ENCODE measurements at places on chromosomes 3 and 15. TPM values are rescaled to one million over a fixed set of nuclear protein-coding genes. Genes with fewer than 3 reads are reported as not detected.

- no peak for DNase-seq
Observed at GRCh38 chr3:12983319-12983718, 89.9 kb downstream of the IQSEC1 start.

GRCh38 chr15:66839506-66840112 lies 137.6 kb downstream of the SMAD6 start:
- DNase-seq, result no peak

Gene CEP63
- 24.9 TPM for total RNA-seq

- DNase-seq, result no peak
Observed at GRCh38 chr3:26015752-26016151, 225.9 kb downstream of the OXSM start.

- peak; percentile 49 for DNase-seq
Observed at GRCh38 chr3:143951351-143951971, 20.2 kb upstream of the DIPK2A start.

GRCh38 chr3:29978036-29978435 lies 628.4 kb upstream of the TGFBR2 start:
- no peak for DNase-seq

GRCh38 chr3:71361334-71361890 lies 222.1 kb downstream of the FOXP1 start:
- no peak for DNase-seq

DNA sequence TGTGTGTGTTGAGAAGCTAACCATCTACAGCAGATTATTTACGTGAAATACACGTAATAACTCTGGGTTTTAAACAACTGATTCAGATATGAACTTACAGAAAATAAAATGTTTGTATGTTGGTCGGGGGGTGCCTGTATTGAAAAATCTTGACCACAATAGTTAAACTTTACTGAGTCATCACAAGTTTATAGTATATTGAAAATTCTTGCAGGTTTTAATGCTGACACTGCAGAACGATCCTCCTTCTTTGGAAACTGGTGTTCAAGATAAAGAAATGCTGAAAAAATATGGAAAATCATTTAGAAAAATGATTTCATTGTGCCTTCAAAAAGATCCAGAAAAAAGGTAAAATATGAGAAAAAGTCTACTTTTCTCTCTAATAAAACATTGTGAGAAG lies 41.3 kb upstream of the SLC22A13 start:
- DNase-seq, result no peak

Gene RNU5B-1
- not detected for total RNA-seq

DNA sequence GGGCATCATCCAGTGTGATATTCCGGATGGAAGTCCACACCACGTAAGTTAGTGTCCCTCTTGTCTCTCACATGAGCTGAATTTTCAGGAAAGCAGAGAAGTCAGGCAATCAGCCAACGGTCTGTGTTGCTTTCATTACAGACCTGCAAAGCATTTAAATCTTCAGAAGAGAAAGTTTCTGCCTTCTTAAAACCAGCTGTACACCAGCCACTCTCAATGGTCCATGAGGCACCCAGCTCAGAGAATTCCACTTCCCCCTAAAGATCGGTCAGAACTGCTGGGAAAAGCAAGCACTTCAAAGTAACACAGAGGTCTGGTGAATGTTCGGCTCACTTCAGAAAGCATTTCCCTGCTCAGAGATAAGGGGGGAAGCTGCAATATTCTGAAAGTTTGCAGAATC lies 903.7 kb downstream of the EPHA3 start:
- DNase-seq, result no peak

Gene KIF15
- total RNA-seq, result 21.6 TPM

Gene DNAH12
- 0.20 TPM for total RNA-seq

GRCh38 chr3:56799251-56799882 lies 2.4 kb downstream of the ARHGEF3 start:
- DNase-seq, result peak; percentile 77

Gene HYKK
- 2.7 TPM for total RNA-seq

DNA sequence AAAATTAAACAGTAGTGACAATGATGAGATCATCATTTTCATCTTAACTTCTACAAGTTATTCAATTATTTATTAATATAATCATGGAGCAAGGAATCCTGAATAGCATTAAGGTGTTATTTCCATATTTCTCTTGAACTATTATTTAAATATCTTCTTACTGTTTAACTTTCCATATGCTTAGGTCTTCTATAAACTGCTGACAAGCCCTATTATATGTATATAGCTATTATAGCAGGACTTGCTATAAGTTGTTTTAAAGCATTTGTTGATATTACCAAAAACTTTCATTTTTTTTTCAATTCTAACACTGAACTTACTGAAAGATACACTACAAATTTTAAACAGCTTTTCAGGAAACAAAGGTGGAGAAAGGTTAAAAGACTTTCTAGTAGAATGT lies 76.7 kb downstream of the PLD1 start:
- no peak for DNase-seq

DNA sequence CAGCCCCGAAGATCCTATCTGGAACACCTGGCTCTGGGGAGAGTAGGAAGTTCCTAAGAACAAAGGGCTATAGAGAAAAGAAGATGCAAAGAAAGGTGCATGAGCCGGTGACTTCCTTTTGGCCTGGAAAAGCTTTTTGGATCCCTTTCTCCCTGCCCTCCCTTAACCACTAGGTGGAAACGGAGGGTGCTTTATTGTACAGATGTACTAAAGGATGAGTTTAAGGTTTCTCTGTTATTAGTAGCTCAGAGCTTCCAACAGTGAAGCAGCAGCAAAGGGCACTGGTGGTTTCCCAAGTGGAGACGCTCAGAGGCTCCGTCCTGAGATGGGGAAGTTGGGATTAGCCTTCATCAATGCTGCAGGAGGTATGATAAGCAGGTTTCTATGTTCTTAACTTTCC lies 5.9 kb upstream of the ADGRG7 start:
- DNase-seq, result peak; percentile 13

DNA sequence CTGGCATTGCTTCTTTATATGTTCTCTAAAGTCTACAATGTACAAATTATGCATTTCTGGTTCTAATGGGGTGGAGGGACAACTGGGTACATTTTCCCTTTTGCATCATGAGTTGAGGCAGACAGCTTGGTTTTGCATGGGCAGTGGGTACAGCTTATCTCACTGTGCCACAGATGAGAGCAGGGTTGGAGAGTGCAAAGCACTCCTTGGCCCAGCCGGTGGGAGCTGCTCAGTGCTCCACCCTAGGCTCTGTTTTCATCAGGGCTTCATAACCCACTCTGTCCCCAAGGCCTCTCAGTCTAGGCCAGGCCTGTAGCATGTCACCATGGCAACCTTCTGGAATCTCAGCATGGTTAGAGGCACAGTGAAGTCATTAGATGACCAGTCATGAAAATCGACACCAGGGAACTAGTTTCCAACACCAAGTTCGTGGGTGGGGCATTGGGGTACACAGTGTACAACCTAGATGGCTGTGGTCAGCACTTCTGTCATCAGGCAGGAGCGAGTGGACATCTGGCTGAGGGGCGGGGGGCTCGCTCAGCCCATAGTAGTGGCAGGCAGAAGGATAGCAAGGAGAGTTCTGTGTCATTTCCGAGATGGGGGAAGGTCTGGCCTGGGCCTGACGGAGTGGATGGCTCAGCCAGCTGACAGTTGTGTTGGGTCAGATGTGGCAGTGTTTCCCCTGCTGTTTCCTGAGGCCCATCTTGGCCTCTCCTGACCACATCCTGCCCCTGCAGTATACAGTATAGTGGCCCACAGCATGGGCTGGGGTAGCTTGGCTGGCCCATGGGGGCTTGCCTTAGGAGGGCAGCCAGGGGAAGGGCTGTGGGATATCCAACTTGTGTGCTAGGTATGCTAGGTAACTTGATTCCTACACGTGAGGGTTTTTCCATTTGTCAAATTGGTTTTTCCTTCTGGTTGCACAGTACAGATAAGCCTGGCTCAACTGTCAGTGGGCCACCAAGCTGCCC lies 75.7 kb upstream of the PRR23C start:
- no peak for DNase-seq

DNA sequence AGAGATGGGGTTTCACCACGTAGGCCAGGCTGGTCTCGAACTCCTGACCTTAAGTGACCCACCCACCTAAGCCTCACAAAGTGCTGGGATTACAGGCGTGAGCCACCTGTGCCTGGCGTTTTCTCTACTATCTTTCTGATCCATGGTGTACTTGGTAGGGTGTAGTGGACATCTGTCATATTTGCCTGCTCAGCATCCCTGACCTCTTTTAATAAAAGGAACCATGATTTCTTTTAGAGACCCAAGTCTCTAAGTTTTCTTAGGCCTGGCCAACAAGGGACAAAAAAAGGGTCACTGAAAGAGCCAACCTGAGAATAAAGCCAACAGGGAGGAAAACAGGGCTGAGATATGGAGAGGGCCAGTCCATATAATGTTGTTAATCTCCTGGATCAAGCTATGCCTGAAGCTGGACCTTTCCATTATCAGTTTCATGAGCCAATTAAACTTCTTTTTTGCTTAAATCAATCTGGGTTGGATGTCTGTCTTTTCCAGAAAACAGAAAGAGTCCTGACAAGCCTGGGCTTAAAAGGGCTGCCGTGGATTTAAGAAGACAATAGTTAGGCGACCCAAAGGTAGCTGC lies 48.1 kb upstream of the PGPEP1L start:
- no peak for DNase-seq

- DNase-seq, result no peak
Observed at GRCh38 chr15:28945626-28946230, 60.0 kb downstream of the APBA2 start.

DNA sequence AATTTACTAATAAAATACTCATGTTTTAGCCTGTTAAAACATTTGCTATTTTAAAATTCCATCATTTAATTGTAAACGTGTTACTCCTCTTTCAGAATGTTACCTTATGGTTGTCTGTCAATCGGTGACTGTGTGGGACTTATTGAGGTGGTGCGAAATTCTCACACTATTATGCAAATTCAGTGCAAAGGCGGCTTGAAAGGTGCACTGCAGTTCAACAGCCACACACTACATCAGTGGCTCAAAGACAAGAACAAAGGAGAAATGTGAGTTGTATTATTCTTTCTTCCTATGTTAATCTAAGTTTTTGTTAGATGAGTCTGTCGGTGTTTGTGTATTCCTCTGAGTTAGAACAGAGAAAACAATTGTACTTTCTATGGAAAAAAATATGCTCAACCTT lies 21.7 kb downstream of the KCNMB3 start:
- DNase-seq, result no peak

GRCh38 chr3:12773710-12774086 lies 14.6 kb upstream of the TMEM40 start:
- DNase-seq, result no peak

Gene NPTN
- 77.4 TPM for total RNA-seq

Gene IL12A
- 1.5 TPM for total RNA-seq

- no peak for DNase-seq
Observed at GRCh38 chr3:45078910-45079522, 52.9 kb downstream of the CLEC3B start.

DNA sequence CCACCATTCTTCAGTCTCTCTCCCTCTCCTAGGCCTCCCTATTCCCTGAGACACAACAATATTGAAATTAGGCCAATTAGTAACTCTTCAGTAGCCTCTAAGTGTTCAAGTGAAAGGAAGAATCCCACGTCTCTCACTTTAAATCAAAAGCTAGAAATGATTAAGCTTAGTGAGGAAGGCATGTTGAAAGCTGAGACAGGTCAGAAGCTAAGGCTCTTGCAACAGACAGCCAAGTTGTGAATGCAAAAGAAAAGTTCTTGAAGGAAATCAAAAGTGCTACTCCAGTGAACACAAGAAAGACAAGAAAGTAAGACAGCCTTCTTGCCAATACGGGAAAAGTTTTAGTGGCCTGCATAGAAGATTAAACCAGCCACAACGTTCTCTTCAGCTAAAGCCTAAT lies 41.3 kb downstream of the PPM1L start:
- no peak for DNase-seq

Gene TTLL13
- not detected for total RNA-seq

DNA sequence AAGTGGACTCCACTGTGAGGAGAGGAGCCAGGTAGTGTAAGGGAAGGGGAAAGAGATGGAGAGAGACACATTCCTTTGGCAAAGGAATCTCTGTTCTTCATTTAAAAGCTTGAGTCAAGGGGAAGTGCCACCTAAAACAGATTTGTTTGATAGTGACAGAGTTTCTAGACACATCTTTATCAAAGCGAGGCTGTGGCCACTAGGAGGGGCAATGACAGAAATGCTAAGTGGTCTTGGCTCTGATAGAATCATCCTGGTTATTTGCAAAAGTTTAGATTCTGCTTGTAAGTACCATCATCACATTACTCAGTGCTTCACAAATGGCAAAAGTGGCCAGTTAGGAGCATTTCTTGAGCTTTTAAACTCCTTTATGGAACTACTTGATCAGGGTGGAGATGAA lies 261.4 kb downstream of the CNTN3 start:
- DNase-seq, result no peak

DNA sequence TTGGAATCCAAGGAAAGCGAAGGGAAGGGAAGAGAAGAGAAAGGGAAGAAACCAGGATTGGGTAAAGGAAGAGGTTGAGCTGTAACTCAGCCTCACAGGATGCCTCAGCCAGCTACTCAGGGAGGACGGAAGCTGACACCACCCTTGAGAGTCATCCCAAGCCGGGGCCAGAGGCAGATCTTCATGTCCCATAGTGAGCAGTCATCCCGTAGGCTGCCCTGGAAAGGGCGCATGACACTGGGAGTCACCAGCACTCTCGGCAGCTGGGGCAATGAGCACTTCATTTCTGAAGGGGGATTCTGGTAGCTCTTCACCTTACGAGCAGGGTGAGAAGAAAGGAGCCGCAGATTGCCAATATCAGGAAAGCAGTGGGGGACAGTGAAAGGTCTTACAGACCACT lies 60.1 kb upstream of the PCSK6 start:
- DNase-seq, result no peak

- peak; percentile 98 for DNase-seq
Observed at GRCh38 chr3:12405432-12406272, 78.6 kb upstream of the TSEN2 start.

GRCh38 chr15:45442507-45443135 lies 64.3 kb upstream of the GATM start:
- DNase-seq, result no peak

Gene FBXL2
- total RNA-seq, result 26.9 TPM

Gene RAD54L2
- total RNA-seq, result 31.1 TPM

GRCh38 chr3:143315766-143316165 lies 196.2 kb downstream of the CHST2 start:
- no peak for DNase-seq

DNA sequence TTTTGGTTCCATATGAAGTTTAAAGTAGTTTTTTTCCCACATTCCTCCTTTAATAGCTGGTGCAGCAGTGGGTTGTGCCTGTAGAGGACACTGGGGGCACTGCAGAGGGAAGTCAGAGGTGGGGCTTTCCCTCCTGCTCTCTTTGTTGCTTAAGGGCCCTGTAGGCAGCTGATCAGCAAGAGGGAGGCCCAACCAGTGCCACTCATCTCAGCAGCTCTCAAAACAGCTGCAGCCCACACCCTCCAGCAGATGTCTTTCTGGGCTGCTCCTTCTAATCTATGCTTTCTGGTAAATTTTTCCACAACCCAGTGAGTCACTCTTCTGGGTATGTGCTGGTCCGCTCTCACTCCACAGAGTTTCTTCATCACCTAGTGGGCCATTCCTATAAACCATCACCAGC lies 263.8 kb downstream of the FEZF2 start:
- DNase-seq, result no peak

Gene GOLGA6D
- not detected for total RNA-seq

Gene DOCK3
- 0.16 TPM for total RNA-seq

- DNase-seq, result no peak
Observed at GRCh38 chr15:95051861-95052260, 820.5 kb downstream of the MCTP2 start.

Gene ADPRH
- 8.0 TPM for total RNA-seq

Gene FETUB
- total RNA-seq, result not detected
